ENCODE measurements at places on chromosomes 2 and 18.

DNA sequence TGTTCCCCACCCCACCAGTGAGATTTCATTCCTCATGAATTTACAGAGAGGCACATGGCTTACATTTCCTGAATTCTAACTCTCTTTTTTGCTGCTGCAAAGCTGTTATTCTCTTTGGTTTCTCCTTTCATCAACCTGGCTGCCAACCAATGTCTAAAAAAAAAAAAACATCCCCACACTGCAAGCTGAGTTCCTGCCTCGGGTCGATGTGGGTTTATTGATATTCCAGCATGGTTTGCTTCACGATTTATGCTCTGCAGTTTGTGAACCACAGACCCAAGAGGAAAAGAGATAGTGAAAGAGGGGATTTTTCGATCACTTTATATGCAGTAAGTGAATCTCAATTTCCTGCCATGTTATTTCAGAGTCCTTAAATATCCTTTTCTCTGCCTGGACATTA, 363.6 kb downstream of the LPIN1 start:
- DNase-seq: peak; percentile 22

- no peak for DNase-seq
Observed at GRCh38 chr2:20224716-20225293, at the start of gene SDC1. SDC1 (minus strand) TSS chr2:20225130; CDS start chr2:20224867, 263 bp downstream.

DNA sequence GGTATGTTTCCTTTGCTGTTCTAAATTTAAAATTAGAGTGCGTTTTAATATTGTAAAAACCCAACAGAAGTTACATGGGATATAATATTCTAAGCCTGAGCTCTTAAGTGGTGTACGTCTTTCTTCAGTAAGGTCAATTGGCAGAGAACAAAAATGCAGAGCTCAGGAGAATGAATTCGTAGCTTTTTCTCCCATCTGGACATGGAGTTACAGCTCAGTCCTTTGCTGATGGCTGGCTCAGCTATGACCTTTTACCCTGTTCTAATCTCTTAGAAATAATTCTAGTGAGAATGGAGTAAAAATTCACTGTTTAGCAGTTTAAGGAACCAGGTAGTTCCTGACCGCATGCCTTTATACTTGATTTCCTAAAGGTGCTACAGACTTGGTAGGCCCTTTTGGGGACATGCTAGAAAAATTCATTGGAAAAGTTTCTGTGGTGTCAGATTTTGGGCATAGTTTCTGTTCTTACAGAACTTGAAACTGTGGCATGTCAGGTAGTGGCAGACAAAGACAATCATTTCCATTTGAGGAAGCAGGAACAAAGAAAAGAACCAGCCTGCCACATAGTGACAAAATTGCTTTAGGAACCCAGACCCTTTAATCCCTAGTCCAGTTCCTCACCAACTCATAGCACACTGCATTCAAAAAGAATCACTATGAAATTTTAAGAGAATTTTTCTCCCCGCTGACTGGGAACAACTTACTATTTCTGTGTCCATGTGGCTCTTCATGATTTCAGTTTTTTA, 566.8 kb upstream of the ZNF804A start:
- DNase-seq: no peak

DNA sequence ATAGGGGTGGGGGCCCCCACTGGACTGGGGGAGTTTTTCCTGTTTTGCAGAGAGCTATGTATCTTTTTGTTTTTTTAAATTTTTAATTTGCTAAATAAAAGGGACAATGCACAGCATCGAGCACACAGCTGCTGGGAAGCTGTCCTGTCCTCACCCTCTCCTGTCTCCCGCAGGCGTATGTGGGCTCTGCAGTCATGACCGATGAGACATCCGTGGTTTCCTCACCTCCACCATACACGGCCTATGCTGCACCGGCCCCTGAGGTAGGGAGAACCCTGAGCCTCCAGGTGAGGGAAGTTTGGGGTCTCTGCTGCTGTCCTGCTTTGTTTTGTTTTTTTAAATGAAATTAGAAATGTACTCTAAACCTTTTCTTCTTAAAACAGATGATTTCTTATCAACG, 27.6 kb downstream of the PLEKHB2 start:
- no peak for DNase-seq

- peak; percentile 43 for DNase-seq
Observed at GRCh38 chr2:46967990-46968647, 52.5 kb upstream of the MCFD2 start.

DNA sequence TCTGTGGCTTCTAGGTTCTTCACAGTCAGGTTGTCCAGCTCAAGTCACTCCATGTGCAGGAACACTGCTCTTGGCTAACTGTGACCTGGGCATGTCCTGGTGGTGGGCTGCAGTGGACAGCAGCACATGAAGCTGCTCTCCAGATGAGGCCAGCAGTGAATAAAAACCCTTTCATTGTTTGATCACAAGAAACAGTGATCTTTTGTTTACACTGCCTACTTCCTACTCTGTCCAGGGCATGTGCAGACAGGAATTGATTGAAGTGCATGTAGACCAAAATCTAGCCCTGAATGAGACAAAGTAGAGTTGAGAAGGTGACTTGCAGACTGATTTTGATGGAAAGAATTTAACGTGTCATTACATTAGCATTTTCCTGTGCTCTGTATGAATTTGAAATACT, 34.9 kb downstream of the BCL2L11 start:
- DNase-seq: no peak

- DNase-seq: no peak
Observed at GRCh38 chr2:98419544-98419943, 25.1 kb upstream of the INPP4A start.

- DNase-seq: no peak
Observed at GRCh38 chr2:30481323-30481800, 34.3 kb downstream of the LCLAT1 start.

DNA sequence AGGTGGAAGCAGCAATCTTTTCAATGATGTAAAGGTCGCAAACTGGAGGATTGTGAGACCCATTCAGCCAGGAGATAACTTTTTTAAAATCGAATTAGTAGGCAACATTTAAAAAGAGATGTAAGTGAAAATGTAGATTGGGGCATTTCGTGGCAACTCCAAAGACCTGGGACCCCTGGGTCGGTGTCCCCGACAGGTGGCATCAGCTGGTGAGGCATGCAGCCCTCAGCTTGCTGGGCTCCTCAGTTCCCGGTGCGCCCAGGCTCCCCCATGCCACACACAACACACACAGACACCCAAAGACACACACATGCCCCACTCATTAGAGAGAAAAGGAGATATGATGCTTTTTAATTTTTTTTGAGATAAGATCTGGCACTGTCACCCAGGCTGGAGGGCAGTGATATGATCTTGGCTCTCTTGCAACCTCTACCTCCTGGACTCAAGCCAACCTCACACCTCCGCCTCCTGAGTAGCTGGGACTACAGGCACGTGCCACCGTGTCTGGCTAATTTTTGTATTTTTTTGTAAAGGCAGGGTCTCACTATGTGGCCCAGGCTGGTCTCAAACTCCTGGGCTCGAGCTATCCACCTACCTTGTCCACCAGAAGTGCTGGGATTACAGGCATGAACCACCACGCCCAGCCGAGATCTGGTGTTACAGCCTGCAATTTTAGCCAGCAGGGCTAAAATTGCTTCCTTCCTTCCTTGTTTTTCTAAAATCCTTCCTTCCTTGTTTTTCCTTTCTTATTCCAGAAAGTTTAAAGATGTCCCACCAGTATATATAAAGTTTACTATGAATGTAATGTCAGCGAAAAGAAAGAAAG, 122.6 kb upstream of the EPAS1 start:
- DNase-seq: no peak

- DNase-seq: no peak
Observed at GRCh38 chr18:35460736-35461161, 37.0 kb downstream of the INO80C start.

- no peak for DNase-seq
Observed at GRCh38 chr2:240355001-240355891, 80.2 kb upstream of the GPC1 start.

- no peak for DNase-seq
Observed at GRCh38 chr2:46338674-46339073, 41.5 kb downstream of the EPAS1 start.

Measured in CD4-positive, alpha-beta T cell treated with Interleukin-1 beta for 1 hour (primary cell).